ENCODE measurements at places on chromosomes 1 and 21. TPM values are rescaled to one million over a fixed set of nuclear protein-coding genes. Genes with fewer than 3 reads are reported as not detected.

GRCh38 chr1:170063109-170063826 is 11.2 kb downstream of the KIFAP3 start:
- DNase-seq = no peak

DNA sequence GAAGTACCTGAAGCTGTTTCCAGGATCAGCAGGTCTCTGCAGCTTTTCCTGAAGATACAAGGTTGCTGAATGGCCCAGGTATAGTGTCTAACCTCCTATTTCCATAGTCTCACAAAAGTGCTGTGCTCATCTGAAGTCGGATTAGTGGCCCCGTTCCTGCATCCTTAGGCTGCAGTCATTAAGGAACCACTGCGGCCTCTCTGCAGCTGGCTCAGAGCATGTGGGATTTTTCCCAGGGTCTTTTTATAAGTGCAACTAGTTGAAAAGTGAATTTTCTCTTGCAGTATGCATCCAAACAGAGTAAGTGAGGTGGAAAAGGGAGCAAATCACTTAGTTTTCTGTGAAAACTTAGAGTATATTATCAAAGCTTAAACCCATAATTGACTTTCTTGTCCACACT is 565.3 kb upstream of the NEGR1 start:
- DNase-seq = no peak

Gene RGSL1
- not detected for total RNA-seq

DNA sequence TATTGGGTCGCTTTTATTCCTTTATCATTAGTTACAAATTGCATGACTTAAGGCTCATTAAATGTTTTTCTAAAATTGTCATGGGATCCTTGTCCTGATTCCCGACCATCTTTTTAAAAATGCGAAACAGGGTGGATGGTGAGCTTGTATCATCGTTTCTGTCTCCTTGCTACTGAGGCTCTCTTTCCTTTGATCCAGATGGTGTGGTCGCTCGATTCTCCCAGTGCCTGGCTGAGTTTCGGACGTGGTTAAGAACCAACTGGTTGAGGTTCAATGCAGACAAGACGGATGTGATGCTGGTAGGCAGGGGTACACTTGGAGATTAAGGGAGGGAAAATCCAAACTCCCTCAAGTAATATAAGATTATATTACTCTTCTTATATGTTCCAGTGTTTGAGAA is 1.2 kb downstream of the MIER1 start:
- no peak for DNase-seq

Measured in Peyer's patch (tissue), 4 donors.